Left lung (tissue), 14 donors: ENCODE measurements at places on chromosomes 2 and 18. TPM values are rescaled to one million over a fixed set of nuclear protein-coding genes. Genes with fewer than 3 reads are reported as not detected.
A peak's percentile ranks its signal among the peaks of the same experiment; 100 is the strongest.

GRCh38 chr2:239311132-239312040 is 89.4 kb downstream of the HDAC4 start:
- DNase-seq: peak; percentile 70

DNA sequence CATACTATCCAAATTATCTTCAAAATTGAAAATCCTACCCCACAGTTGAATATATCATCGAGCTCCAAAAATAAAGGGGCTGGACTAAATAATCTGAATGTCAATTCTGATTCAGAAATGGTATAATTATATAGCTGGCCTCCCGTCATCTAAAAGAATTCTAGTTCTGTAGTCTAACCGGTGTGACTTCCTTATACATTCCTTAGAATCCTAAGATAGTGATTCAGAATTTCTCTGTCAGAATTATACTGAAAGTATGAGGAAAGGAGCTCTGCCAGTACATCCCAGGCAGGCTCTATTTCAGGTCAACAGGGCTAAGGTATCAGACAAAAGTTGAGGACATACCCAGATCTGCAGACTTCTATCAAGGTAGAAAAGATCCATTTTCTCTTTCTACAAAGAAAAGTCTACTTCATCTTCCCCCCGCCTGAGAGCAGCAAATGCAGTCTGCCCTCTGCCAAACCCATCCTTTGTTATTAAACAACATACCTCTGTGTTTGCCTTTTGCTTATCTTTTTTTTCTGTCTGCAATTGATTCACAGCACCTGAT is 128.5 kb downstream of the METTL4 start:
- no peak for DNase-seq

DNA sequence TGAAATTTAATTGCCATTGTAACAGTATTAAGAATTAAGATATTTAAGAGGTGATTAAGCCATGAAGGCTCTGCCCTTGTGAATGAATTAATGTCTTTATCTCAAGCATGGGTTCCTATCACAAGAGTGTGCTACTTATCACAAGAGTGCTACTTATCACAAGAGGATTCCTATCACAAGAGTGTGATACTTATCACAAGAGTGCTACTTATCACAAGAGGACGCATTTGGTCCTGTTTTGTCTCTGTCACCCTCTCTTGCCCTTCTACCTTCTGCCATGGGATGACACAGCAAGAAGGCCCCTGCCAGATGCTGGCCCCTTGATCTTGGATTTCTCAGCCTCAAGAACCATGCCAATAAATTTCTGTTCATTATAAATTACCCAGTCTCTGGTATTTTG is 13.2 kb upstream of the COL5A2 start:
- DNase-seq: no peak

- DNase-seq: no peak
Measured at GRCh38 chr2:14199040-14199439, 433.5 kb upstream of the LRATD1 start.

GRCh38 chr2:54122171-54122935 is 6.9 kb downstream of the ACYP2 start:
- DNase-seq: no peak

- DNase-seq: no peak
Measured at GRCh38 chr18:36580874-36581750, 247.7 kb downstream of the TPGS2 start.

DNA sequence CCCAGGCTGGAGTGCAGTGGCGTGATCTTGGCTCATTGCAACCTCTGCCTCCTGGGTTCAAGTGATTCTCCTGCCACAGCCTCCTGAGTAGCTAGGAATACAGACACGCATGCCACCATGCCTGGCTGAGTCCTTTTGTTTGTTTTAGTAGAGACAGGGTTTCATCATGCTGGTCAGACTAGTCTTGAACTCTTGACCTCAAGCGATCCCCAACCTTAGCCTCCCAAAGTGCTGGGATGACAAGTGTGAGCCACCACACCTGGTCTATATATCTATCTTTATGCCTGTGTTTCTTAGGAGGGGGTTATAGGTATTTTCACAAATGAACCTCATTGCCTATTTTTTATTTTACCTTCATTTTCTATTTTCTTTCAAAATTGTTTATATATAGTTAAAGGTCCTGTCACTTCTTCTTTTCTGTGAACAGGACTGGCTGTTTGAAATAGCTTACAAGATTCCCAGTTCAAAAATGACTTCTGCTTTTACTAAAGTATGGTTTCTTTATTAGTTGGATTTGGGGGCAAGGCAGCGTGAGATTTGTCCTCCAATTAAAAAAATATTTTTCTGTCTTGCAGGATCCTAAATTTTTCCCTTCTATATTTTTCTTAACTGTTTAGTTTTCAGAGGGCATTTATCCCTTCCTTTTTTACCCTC is 16.4 kb upstream of the MARCHF7 start:
- no peak for DNase-seq

DNA sequence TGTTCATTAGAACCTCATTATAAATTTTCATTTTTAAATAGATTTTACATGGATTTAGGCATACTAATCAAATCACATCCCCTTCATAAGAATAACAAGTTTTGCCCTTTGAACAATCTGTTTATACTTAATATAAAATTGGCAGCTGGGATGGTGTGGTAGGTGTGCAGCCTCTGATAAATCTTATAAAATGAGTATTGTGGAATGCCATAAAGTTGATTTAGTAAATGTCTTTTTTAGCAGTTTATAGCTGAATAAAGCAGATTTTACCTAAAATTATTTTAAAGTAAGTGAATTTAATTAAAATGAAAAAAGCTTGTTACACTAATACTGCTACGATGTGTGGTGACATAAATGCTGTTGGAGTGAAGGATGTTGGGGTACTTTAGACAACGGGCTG is 35.5 kb downstream of the VAPA start:
- DNase-seq: no peak

GRCh38 chr2:218529990-218530389 is 38.2 kb downstream of the USP37 start:
- DNase-seq: no peak

GRCh38 chr2:146931109-146931508 is 913.7 kb upstream of the ACVR2A start:
- no peak for DNase-seq

GRCh38 chr2:69768789-69769188 is 26.9 kb downstream of the ANXA4 start:
- no peak for DNase-seq

- no peak for DNase-seq
Measured at GRCh38 chr18:9561759-9562158, 52.6 kb downstream of the PPP4R1 start.

GRCh38 chr2:240956171-240956934 is 42.1 kb upstream of the SNED1 start:
- peak; percentile 63 for DNase-seq

DNA sequence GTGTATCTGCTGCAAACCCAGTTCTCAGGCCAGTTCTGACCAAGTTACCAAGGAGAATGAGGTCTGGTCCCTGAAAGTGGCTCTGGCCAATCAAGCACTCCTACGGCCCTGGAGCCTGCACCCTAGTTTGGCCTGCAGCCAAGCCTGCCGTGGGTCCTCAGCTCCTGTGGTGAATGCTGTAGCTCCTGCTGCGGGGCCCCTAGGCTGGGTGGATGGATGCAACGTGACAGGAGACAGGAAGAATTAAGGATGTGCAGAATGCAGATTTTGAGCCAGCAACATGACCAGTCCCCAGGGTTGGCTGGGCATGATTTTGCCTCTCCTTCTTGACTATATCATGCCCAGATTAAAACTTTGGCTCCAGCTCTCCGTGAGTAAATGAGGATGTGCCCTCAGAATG is 97.2 kb downstream of the SMAD7 start:
- no peak for DNase-seq

- DNase-seq: peak; percentile 77
Measured at GRCh38 chr2:108573061-108573460, 38.8 kb downstream of the LIMS1 start.

DNA sequence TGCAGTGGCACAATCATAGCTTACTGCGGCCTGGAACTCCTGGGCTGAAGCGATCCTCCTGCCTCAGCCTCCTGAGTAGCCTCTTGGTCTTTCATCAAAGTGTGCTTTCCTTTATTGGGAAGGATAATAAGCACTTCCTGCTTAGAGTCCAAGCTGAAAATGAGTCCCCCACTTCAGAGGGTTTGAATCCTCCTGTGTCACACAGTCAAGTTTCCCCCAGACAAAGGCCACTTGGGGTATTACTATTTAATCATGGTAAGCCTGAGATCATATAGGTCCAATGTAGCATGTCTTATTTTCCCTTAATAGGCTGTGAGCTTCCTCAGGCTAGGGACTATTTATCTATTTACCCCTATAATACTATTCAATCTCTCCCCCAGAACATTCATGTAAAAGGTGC is 11.4 kb upstream of the KIAA2012 start:
- no peak for DNase-seq

DNA sequence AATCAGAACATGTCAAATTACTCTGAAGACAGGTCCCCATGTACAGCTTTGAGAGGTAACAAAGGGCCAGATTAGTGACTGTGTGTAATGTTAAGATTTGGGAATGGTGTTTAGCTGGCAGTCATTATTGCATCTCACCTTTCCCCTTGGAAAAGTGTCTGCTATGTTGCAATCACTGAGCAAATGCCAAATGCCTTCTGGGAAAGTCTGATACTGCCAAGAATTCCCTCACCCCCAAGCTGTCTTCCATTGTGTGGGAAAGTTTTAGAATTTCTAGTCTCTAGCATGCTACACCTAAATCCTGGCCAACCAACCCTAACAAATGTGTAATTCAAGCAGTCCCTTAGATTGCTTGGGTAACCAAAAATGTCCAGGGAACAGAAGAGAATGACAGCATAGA is 13.6 kb upstream of the PELI1 start:
- peak; percentile 51 for DNase-seq

DNA sequence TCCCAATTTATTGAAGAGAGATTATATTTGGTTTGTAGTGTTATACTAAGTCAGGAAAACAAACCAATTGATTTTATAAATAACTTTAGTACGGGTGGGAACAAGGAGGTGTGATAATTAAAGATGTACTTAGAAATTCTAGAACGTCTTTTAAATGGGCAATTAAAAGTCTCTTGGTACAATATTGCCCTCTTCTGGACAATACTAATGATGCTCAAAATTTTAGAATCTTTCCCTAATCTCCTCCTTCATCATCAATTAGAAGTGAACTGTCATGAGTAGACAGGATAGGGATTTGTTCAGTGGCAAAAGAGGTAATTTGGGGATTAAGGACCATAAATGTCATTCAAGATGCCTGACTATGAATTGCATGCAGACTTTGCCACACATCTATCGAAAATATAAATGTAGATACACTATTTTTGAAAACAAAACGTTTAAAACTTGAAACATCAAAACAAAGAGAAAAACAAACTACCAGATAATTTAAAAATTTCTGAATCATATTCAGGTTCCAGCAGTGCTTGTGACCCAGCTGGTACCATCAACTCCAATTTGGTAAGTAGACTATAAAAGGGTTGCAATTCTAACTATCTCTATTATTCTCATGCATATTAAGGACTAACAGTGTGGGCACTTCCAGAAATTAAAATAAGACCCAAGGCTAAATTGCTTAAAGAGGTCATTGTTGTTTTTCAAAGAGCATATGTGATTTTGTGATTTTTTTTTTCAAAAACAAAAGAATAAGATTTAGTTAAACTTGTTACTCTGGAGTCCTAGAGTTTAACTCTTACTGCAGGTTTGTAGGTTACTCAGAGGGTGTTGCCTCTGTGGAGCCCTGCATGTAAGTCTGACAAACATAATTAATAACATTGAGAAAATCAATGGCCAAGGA is 123.5 kb downstream of the LAMA3 start:
- DNase-seq: no peak

DNA sequence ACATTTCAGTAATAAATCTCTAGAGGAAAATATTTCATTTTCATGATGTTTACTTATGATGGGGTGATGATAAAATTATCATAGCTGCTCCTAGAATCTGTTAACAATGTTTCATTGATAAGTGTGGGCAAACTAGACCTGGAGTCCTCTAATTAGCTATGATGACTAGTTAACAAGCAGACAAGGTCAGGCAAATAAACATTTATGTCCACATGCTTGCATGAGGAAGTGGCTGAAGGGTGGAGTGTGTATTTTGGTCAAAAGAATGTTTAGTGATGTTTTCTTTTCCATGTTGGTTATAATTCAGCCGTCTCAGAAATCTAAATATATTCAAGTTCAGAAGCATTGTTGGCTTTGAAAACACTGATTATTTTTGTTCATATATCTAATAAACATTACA is 99.9 kb upstream of the FN1 start:
- DNase-seq: no peak

DNA sequence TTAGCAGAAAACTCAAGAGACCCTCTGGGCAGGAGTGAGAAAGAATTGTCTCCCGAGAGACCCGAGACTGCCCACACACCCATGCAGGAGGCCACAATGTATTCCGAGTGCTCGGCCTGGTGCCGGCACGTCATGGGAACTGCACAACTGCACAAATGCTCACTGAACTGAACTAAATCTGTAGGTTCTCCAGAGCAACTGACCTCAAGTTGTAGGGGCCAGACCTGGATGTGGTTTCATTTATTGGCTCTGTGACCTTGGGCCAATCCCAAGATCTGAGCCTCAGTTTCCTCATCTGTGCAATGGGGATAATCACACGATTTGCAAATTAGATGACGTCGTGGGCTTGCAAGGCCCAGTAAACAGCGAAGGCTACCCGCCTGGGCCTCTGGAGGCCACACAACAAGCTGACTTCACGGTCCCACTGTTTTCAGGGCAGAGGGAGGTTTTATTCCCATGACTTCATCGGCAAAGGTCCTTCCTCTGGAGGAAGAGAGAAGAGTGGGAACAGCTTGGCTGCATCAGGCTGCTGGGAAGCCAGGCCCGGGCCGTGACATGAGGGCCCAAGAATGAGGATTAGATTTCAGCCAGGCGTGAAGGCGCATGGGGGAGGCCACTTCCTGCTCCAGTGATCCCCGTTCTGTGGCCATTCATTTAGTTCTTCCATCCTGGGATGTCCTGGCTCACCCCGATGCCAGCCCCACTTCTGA is 3.6 kb upstream of the ERFE start:
- DNase-seq: peak; percentile 44

GPR17 gene
- polyA plus RNA-seq: 3.6 TPM

PLGLB2 gene
- polyA plus RNA-seq: 5.4 TPM

ACVR1C gene
- polyA plus RNA-seq: 0.39 TPM

EFEMP1 gene
- 101 TPM for polyA plus RNA-seq

RNU2-63P gene
- not detected for polyA plus RNA-seq

PAX3 gene
- polyA plus RNA-seq: 0.20 TPM

MEMO1 gene
- polyA plus RNA-seq: 46.4 TPM

CRACDL gene
- polyA plus RNA-seq: 4.6 TPM

LIPG gene
- polyA plus RNA-seq: 8.8 TPM

SNORC gene
- polyA plus RNA-seq: 2.7 TPM

LCLAT1 gene
- polyA plus RNA-seq: 14.8 TPM

PLEKHB2 gene
- 33.1 TPM for polyA plus RNA-seq

HMSD gene
- 1.2 TPM for polyA plus RNA-seq
